ENCODE measurements at places on chromosomes 1 and 21.

DNA sequence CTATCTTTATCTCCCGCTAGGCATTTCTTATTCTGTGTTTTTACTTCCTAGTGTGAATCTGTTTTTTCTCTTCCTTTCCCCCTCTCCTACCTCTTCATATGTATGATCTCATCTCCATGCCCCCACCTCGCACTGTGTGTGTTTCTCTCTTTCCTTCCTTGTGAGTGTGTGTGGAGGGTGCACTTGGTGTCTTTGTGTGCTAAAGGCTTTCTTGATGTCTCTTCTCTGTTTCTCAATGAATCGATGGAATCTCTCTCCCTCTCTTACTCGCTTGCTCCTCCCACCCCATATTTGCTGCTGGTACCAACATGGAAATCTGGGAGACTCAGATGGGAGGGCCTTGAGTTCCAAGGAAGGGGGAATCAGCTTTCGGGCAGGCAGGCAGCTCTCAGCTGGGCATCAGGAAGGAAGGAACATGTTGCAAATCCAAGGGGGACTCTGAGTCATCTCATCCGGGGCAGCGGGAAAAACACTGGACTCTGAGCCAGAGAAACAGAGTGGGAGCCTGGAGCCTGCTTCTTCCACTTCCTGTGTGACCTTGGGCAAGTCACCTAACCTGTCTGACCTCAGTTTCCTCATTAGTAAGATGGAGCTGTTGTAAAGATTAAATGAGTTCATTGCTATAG is 147.5 kb downstream of the PTPRU start:
- DNase-seq = no peak

DNA sequence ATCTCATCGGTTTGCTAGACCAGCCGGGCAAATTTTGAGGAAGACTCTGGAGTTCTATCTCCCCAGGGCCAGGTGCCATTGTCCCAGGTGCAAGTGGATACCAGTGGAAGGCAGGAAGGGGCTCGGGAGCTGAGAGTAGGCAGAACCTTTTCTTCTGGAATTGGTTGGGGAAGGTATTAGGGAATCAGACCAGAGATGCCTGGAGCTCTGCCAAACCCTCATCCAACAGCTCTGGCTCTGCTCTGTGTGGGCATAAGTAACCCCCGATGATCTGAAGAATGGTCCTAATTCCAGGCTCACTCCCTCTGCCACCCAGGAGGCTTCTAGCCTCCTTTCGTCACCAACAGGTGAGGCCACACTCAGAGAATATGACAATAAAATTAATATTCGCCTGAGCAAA is 69.9 kb downstream of the PGBD5 start:
- DNase-seq = no peak

GRCh38 chr21:35838350-35838749 is 222.0 kb downstream of the SETD4 start:
- DNase-seq = no peak

DNA sequence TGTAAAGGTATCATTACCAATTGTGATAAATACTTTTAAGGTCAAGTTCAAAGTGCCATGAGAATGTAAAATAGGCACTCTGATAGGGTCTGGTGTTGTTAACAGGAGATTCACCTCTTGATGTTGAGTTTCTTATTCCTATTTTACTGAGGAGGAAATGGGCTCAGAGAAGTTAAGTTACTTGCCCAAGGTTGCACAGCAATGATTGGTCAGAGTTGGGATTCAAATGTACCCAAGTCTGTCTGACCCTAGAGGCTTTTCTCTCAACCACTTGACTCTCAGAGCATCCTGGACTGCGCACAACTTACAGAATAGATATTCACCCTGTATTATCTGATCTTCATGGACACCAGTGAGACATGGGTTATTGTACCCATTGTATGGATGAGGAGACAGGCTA is 33.9 kb downstream of the SOX13 start:
- no peak for DNase-seq

- no peak for DNase-seq
Measured at GRCh38 chr1:224856973-224857372, 72.5 kb upstream of the DNAH14 start.

Data from CD4-positive, alpha-beta T cell (primary cell).